CMK (cell line): ENCODE measurements at places on chromosomes 6 and 20.
A peak's percentile ranks its signal among the peaks of the same experiment; 100 is the strongest.

- DNase-seq = peak; percentile 85
Measured at GRCh38 chr20:5056801-5057599, 55.7 kb upstream of the SLC23A2 start.

GRCh38 chr6:26205161-26205624 is 118.0 kb downstream of the HFE start:
- peak; percentile 78 for DNase-seq

- DNase-seq = no peak
Measured at GRCh38 chr6:97066056-97066455, 141.5 kb downstream of the KLHL32 start.

- no peak for DNase-seq
Measured at GRCh38 chr6:91166271-91167046, 579.6 kb upstream of the MAP3K7 start.

DNA sequence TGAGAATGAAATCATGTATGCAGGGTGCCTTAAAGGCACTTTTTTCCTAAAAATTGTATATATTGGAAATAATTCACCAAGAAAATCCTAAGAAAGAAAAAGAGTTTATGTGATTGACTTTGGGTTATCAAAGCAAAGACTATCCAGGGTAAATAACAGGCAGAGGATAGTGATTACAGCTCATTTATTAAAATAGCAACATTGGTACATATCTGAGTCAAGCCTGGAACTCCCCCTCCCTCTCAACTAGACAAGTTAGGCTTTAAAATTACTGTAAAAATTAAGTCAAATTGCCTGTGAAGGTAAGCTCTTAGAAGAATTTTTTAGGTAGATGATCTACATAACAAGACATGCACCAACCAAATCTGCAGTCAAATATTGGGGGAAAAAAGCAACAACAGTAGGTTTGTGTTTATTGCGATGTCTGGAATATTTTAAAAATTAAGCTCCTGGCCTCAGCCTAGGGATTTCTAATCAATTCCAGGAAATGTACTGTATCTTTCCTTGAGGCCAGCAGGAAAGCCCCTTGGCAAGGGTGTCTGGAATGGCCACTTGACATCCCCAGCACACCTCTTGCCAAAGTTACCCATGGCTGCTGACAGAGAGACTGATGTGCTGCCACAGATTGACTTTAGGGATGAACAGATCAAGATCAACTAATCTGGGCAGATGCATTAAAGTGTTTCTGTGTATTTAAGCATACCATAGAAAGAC is 31.2 kb upstream of the HBS1L start:
- DNase-seq = no peak

GRCh38 chr20:22511943-22512910 is 72.1 kb downstream of the FOXA2 start:
- no peak for DNase-seq

DNA sequence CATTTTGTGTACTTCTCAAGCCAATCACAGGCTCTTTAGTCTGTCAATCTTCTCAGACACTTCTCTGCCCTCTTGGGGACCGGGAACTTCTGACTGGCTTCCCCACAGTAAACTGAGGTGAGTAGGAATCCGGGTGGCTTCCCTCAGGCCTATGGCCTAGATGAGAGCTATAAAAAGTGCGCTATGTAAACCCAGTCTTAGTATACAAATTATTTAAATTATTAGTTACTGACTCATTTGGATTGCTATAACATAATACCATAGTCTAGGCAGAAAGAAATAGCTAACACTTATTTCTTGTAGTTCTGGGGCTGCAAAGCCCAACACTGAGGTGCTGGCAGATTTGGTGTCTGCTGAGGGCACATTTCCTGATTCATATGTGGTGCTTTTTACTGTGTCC is 109.2 kb upstream of the MCHR2 start:
- DNase-seq = no peak

GRCh38 chr6:71766146-71766760 is 120.1 kb upstream of the RIMS1 start:
- DNase-seq = no peak

DNA sequence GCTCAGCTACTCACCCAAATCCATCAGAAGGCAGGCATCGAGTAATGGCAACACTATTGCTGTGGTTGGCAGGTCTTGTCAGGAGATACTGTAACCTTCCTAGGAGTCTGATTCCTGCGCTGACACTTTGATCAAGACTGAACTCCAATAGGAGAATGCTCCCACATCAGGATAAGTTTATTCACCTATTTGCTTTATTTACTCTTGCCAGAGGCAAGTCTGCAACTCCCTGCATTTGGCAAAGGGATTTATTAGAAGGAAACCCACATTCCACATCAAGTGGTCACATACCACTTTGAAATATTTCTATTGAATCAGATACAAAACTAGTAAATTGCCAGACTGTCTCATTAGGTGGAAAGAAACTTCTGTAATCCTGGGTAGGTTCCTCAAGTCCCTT is 43.5 kb downstream of the ZFAND3 start:
- no peak for DNase-seq

DNA sequence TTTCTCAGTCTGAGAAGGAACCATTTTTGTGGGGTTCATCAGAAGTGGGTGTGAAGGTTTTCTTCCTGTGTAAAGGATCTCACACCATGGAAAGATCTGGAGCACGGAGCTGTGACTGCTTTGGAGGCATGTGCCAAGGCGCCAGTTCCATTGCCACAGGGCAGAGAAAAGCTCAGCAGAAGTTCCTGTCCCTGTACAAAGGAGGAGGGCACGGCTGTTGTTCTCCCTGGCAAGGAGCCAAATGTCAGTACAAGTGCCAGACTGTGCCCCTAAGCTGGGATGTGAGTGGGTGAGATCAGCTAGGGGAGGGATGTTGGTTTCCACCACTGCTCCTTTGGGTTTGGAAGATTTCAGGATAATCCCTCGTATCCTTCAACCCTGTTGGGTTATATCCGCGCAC is 117.3 kb downstream of the CRYBG1 start:
- DNase-seq = no peak

- DNase-seq = no peak
Measured at GRCh38 chr6:8855411-8855810, 420.1 kb upstream of the SLC35B3 start.
